ENCODE measurements at places on chromosomes 2 and 18.
A peak's percentile ranks its signal among the peaks of the same experiment; 100 is the strongest.

GRCh38 chr2:207417301-207417718, 112.5 kb upstream of the CREB1 start:
- no peak for DNase-seq

DNA sequence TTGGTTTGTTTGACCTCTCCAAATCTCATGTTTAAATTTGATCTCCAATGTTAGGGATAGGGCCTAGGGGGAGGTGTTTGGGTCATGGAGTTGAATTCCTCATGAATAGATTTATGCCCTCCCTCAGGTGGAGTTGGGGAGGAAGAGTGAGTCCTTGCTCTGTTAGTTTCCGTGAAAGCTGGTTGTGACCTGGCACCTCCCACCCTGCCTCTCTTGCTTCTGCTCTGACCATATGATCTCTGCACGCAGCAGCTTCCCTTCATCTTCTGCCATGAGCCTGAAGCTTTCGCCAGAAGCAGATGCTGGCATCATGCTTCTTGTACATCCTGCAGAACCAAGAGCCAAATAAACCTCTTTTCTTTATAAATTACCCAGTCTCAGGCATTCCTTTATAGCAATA, 231.6 kb upstream of the ERBB4 start:
- no peak for DNase-seq

- DNase-seq: no peak
Observed at GRCh38 chr2:72515696-72516095, 310.1 kb downstream of the EXOC6B start.

DNA sequence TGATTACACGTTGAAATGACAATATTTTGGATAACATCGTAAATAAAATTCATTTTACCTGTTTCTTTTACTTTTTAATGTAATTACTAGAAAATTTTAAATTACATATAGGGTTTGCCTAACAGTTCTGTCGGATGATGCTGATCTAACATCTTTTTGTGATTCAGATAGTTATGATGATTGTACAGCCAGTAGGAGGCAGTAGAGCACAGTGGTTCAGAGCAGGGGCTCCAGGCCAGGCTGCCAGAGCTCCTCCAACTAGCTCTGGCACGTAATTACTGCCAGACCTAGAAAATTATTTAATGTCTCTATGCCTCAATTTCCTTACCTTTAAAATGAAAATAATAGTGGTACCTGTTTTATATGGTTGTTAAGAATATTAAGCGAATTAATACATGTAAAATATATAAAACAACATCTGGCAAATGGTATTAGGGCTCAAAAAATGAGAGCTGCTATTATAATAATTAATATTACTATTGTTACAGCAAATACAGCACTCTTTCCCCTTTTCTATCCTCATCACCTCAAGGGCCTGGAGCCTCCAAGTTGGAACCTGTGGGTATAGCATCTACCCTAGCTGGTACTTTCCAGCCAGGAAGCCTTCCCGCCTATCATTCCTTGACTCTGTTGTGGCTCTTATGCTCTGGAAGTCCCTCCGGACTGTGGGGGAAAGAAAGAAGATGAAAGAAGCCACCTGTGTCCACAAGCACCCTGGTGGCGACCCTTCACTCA, 47.7 kb upstream of the PLA2R1 start:
- DNase-seq: peak; percentile 69

DNA sequence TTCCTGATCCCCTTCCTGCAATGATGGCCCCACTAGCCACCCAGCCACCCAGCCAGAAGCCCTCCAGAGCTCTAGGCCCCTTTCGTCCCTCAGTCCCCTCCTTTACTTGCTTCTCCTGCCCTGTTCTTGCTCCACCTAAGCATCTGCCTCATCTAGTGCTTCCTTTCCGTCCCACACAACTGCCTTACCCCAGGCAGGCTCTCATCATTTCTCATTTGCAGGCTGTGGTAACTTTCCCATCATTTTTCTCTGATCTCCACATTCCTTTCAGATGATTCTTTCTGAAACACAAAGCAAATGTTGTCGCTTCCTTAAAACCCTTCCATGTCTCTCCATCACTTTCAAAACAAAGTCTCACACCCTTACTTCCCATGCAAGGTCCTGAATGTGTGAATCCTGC, 459.8 kb downstream of the METTL4 start:
- DNase-seq: no peak

- DNase-seq: no peak
Observed at GRCh38 chr2:210663631-210664089, 107.3 kb downstream of the CPS1 start.

DNA sequence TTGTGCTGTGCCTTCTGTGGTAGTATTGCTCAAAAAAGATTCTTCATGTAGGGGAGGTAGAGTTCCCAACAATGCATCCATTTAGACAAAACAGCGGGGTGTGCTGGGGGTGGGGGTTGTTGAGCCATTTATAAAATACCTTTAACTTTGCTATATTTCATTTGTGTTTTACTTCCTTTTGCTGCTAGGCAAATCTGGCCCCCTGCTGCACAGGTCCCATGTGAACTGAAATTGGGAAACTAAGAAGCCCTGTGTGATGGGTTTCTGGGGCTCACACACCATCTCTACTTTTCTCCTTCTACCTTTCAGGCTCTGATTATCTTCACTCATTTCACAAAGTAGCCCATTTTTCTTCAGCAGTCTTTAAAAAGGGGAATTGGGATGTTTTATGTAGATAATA, 52.7 kb upstream of the ITGA4 start:
- DNase-seq: no peak

GRCh38 chr2:69556008-69556407, 87.5 kb downstream of the AAK1 start:
- no peak for DNase-seq

DNA sequence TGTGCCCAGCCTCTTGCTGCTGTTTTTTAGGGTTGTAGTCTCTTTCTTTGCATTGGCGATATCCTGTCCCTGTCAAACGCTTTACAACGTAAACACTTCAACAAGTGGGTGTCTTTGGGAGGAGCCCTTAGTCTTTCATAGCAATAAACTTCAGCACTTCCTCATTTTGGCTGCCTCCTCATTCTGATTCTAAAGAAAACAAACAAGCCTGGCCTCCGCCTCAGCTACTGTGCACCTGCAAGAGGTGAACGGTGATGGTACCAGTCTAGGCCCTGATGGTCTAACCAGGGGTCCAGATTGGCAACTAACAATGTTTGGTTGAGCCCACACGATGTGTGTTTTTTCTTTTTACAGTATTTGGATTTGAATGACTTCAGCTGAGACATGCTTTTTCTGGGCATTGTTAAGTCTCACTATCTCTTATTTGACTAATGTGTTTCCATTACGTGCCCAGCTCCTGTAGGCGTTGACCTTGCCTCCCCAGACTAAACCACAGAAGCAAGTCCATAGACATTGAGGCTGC, 53.2 kb upstream of the CUL3 start:
- no peak for DNase-seq

DNA sequence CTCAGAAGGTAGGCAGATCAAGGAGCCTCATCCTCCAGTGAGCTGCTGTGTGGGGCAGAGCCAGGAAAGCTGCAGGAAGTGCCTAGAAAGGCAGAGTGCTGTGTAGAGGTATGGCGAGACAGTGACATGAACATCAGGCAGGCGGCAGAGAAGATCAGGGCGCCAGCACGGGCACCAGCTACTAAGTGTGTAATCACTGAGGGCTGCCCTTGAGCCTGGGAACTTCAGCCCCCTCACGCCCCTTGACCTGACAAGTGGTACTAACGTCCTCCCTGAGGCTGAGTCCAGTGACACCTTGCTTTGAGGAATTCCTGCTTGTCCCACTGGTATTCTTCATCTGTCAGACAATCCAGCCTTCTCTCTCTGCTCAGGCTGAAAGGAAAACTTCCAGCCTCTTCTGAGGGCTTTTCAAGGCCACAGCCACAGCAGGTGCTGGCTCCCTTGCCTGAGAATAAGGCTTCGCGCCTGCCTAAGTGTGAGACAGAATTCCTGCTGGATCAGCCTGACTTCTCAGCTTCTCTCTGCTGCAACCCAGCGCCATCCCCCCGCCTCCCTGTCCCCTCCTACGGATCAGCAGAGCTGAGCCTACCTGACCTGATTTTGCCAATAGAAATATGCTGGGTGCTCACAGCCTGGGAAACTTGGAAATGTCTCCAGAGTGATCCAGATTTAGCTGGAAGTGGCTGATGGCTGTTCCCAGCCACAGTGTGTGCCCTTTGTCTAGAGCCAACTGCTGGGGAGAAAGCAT, 148.0 kb downstream of the SMAD7 start:
- DNase-seq: no peak

DNA sequence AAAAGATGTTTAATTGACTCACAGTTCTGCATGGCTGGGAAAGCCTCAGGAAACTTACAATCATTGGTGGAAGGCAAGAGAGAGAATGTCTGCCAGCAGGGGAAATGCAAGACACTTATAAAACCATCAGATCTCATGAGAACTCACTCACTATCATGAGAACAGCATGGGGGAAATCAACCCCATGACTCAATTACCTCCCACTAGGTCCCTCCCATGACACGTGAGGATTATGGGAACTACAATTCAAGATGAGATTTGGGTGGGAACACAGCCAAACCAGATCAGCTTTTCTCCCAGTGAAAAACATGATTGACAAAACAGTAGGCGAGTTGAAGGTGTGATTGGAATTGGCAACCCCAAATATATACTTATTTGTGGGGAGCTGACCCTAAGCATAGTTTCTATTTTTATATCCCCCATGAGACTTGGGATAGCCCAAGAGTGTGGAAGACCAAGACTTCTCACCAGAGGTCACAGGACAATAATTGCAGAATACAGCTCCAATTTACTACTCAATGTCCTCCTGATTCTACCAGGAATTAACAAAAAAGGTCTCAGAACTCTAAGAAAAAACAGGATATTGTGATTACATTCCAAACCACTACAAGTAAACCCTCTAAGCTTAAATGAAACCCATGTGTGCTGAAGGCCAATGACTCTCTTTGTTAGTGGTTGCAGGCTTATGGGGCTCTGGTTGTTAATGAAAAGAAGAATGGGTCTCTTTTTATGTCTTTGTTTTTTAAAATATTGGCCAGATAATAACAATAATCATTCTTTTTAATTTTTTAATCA, 96.1 kb upstream of the PIK3C3 start:
- no peak for DNase-seq

DNA sequence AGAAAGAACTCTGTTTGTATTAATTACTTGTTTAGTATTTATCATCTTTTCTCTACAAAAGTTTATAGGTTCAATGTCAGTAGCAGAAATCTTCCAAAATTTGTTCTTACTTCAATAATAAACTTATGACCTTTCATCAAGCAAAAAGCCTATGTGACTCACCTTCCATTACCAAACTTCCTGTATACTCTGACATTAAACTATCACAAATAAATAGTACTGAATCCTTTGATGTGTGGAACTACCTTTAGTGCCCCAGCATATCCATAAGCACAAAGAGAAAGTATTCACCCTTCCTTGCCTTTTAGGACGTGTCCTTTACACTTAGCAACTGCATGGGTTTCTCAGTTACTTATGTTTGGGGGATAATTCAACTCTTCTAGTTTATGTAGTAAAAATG, 166.0 kb downstream of the EHBP1 start:
- no peak for DNase-seq

- DNase-seq: no peak
Observed at GRCh38 chr2:216770717-216771116, 75.4 kb upstream of the IGFBP5 start.

DNA sequence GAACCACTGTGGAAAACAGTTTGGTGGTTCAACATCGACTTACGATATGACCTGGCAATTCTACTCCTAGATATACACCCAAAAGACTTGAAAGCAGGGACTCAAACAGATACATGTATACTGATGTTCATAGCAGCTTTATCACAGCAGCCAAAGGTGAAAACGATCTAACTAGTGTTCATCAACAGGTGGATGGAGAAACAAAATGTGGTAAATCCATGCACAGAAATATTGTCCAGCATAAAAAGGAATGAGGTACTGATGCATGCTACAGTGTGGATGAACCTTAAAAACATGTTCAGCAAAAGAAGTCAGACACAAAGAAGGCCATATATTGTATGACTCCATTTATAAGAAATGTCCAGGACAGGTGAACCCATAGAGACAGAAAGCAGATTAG, 36.3 kb downstream of the MRO start:
- no peak for DNase-seq

GRCh38 chr2:43054367-43054766, 172.0 kb downstream of the ZFP36L2 start:
- DNase-seq: peak; percentile 33

DNA sequence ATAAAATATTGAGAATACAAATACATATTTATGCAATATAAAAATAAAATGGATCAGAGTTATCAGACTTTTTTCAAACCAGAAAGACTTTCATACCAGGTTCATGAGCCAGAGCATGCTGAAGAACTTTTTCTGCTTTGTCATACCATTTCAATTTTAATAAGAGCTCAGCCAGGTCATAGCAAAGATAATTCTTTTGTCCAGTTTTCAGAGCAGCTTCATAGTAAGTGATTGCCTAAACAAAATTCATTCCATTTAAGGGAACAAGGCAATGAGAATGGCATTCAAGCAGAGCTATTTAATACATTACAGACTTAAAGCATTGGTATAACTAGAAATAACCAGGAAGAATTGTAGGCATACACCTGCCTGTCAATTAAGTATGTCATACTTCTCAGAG, 42.3 kb downstream of the TTC21B start:
- no peak for DNase-seq

- no peak for DNase-seq
Observed at GRCh38 chr18:45106331-45106774, 425.7 kb downstream of the SETBP1 start.

GRCh38 chr2:29295845-29296244, 180.6 kb downstream of the CLIP4 start:
- no peak for DNase-seq

DNA sequence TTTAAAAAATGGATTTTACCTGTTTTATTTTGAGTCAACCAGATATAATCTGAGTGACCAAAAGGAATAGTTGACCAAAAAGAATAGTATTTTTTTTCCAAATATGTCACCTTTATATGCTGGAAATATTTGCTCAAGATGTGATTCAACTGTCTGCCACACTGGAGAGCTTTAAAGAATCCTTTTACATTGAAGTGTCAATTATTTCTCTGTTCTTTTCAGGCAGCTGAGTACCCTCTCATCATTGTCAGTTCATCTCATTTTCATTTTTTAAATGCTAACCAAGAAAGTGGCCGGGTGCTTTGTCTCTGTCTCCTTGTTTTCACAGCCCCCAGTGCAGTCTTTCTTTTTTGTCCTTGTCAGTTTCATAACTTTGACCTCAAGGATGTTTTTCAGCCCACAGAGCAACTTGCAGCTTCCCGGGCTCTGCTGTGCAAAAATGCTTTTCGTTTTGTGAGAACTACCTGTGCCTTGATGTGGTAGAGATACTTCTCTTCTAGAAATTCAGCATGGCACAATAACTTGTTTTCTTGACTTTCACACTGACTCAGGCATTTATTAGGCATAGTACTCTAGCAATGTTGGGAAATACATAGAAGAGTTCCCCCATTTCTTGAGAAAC, 23.4 kb upstream of the CERS6 start:
- no peak for DNase-seq

DNA sequence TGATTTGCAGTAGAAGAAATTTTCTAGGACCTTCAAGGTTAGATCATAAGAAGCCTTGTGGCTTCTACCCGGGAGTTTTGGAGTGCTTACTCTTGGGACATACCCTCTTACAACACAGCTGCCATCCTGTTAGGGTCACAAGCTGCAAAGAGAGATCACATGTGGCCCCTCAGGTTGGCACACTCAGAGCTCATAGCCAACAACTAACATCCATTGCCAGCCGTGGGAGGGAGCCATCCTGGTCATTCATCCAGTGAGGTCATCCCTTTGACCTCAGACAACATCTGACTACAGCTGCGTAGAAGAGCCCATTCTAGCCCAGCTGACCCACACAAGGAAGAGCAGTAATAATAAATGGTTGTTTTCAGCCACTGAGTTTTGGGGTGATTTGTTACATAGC, 76.9 kb upstream of the NABP1 start:
- no peak for DNase-seq

- no peak for DNase-seq
Observed at GRCh38 chr2:19178175-19178574, 180.2 kb downstream of the OSR1 start.

Measured in left hindlimb (tissue), 1 donor.